Body of pancreas (tissue), 4 donors: ENCODE measurements at places on chromosomes 2 and 18. TPM values are rescaled to one million over a fixed set of nuclear protein-coding genes. Genes with fewer than 3 reads are reported as not detected.

Gene LYPD6
- 0.99 TPM for total RNA-seq

- DNase-seq: peak; percentile 16
These were observed 814 bp downstream of the FZD7 start for GRCh38 chr2:202034249-202035088.

GRCh38 chr18:58484989-58485981 is 143.6 kb downstream of the ALPK2 start:
- DNase-seq: no peak

DNA sequence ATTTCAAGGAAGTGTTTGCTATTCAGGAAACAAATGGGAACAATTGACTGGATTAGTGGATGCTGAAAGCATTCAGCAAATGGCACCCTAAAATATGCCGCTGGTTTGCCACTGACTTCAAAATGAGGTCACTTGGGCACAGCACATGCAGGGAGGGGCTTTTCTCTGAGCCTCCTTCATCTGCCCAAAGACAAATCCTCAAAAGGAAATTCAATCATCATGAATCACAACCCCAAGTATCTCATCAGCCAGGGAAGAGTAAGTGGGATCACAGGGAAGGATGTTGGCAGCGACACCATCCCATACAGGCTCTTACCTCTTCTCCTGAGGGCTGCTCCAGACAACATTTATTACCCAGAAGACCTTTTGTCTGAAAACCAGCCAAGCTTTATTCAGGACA is 14.4 kb upstream of the SP140L start:
- DNase-seq: no peak

Gene IL18RAP
- total RNA-seq: 4.9 TPM

DNA sequence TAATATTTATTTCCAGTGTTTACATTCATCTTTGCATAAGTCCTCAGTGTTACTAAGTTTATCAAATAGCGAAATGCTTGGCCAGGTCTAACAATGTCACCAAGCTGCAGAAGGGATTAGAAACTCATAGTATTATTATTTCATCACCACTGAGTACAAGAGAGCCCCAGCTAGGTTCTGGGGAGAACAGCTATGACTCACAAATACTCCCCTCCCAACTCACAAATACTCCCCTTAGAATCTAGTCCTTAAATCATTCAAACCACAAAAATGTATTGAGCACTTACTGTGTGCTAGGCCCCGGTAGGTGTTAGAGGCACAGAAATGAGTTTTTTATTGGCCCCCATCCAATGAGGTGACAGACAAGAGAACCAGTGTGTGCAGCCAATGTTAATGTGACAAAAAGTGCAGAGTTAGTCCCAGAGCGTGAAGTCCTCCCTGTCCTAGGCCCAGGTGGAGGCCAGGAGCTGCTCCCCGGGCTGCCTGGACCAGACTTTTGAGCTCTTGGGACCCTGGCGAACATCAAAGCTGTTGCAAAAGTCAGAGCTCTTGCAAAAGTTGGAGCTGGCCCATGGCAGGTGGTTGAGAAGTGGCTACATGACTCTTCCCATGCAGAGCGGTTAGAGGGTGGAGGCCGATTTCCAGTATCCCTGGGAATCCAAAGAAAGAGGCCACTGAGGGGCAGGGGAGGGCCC is 9.8 kb downstream of the STEAP3 start:
- DNase-seq: no peak
